ENCODE measurements at places on chromosomes 16 and 17.

DNA sequence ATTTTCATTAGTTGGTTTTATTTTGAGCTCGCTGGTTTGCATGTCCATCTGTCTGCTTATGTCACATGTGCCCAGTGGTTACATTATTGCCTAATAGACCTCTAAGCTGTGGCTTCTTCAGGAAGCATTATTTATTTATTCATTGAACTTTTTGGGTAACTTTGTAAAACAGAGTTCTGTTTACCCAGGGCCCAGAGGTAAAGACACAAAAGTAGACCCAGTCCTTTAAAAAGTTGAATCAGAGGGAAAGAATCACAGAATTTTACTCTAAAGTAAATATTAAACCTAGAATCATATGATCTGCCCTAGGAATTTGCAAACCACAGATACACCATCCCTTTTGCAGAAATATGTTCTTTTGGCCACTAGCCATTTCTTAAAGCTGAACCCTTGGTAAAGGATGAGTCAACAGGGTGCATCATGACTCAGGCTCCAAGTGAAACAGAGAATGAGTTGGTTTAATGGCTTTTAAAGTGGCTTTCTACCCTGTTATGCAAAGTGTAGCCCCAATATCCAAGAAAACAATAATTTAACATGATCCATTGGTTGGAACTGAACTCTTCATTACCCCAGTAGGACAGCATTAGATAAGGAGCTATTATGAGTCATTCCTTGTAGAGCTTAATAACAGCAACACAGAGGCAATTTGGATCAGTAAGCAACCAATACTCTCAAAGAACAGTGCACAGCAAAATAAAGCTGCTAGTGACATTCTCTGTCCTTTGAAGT lies 236.3 kb downstream of the KCNJ2 start:
- DNase-seq = no peak

GRCh38 chr16:324451-325334 lies 27.8 kb downstream of the AXIN1 start:
- peak; percentile 71 for DNase-seq

- no peak for DNase-seq
These were observed 18.2 kb downstream of the HEATR3 start for GRCh38 chr16:50083996-50084395.

DNA sequence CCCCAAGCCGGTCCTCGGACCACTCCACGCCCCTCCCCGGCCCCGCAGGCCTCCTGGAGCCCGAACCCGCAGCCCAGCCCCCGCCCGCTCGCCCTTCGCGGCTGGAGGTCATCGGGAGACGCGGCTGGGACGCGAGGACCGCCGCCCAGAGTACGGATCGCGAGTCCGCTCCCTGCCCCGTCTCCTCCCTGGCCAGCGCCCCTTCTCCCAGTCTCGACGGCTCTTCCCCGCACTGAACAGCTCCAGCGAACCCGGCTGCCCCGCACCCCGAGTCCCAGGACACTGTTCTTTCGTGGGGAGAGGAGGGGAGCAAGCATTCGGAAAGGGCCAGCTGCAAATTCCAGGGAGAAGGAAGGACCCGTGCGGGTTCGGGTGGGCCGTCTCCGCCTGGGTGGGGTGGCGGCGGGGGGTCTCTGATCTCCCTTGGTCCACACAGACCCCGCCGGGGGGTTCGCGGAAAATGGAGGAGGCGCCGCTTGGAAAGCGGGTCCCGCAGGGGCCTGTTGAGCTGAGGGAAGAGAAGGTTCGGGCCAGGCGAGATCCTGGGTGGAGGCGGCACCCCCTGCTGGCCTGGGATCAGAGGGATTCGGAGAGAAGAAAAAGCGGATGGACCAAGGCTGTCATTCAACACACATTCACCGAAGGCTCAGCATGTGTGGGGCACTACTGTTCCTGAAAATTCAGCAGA lies 632 bp upstream of the RTN4RL1 start:
- peak; percentile 81 for DNase-seq

DNA sequence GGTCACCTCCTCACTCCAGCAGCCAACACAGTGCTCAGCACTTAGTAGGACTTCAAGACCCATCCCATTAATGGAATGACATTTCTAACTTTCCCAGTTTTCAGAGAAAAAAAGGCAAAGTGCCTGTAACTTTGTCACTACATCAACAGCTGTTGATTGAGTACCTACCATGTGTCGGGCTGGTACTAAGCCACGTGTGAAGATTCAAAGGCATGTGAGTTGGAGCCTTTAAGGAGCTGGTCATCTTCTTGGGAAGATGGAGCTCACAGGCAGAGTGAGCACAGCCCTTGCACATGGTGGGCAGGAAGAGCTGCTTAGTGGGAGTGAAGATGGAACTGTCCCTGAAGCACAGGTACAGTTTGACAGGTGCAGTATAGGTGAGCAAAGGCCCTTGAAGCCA lies 88.6 kb downstream of the GNAO1 start:
- DNase-seq = no peak

Data from Peyer's patch (tissue), 4 donors.